IPS DF 19.7 (cell line): ENCODE measurements at places on chromosomes 5 and 9.

GRCh38 chr5:27830546-27830945 lies 792.2 kb upstream of the CDH9 start:
- DNase-seq: no peak

DNA sequence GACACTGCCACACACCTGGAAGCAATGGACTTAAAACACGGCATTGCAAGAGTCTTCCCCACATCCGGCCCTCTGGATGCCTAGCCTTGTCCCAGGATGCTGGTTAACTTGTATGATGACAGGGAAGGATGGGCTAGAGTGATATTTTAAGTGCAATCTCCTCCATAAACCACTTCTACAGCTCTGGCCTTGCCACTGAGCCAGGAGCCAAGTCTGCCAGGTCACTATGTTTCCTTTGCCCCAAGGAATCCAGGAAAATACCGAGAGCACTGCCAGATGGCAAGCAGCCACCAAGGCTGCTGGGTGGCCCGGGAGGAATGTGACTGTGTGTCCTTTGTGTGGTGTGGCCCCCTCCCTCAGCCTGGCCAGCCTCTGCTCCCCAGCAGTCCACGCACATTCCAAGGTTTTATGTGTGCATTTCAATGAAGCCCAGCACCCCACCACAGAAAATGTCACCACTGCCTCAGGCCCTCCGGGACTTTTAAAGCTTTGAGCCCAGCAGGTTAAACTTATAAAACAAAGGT lies 106.0 kb downstream of the FRMD3 start:
- DNase-seq: peak; percentile 38

DNA sequence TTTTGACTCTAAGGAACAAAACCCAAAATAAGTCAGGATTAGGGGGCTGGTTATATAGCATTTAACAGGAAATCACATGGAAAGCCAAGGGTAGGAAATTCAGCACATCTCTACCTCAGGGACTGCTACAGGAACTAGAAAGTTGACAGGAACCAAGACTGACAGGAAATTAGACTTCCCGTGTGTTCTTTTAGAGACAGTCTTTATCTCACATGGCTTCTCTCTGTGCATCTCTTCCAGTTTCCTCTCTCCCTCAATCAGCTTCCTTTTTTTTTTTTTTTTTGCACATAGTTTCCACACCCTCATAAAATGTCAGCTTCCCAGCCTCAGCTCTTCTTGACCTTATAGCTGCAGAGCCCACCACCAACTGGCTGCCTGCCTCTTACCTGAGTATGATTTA lies 4.8 kb downstream of the RECK start:
- no peak for DNase-seq

GRCh38 chr5:151906246-151906645 lies 18.4 kb downstream of the GLRA1 start:
- no peak for DNase-seq

DNA sequence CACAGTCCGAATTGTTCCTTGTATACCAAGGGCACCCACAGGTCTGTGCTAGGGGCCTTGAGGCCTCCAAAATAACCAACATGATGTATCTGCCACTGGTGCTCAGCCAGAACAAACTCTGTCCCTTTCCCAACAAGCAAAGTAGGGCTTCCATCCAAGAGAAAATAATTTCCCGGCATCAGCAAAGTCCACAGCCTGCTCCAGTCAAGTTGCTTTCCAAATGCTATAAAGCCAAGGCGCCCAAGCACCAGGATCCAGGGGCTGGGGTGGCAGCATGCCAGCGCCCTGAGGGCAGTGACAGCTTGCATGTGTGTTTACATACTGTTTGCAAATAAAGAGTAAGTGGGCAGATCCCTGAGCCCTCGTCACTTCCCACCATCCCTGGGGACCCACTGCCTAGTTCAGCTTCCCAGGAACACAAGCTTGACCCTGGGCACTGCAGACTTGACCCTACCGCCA lies 155.9 kb downstream of the ERCC6L2 start:
- DNase-seq: no peak

DNA sequence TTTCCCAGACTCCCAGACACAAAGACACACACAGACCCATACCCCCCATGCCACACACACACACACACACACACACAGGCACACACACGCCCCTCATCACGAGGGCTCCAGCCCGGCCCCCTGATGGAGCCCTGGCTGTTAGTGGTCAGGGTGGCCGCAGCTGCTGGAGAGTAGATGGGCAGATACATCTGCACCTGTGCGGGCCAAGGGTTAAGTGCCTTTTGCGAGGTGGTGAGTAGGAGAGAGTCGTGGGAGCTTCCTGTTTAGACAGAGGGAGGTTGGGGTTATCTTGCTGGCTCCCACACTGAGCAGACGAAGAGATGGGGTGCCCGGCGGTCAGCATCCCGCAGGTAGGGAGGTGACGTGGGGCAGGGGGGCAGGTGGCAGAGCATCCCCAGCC lies 8.2 kb downstream of the PRRX2 start:
- no peak for DNase-seq

DNA sequence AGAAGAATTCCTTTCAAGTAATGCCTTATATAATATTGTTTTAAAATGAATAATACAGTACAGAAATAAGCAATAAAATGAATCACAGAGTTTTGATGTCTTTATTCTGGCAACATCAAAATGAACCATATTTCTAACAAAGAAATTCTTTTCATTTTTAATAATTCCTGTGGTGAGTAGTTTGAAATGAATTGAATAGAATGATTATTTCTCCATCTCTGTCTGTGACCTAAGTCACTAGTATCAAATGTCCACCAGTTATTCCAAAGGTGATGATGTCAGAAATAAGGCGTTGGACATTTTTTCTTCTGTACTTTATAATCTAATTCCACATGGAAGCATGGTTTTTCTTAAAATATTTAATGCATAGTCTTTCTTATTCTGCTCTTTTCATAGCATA lies 106.2 kb downstream of the ADAMTSL1 start:
- DNase-seq: no peak

DNA sequence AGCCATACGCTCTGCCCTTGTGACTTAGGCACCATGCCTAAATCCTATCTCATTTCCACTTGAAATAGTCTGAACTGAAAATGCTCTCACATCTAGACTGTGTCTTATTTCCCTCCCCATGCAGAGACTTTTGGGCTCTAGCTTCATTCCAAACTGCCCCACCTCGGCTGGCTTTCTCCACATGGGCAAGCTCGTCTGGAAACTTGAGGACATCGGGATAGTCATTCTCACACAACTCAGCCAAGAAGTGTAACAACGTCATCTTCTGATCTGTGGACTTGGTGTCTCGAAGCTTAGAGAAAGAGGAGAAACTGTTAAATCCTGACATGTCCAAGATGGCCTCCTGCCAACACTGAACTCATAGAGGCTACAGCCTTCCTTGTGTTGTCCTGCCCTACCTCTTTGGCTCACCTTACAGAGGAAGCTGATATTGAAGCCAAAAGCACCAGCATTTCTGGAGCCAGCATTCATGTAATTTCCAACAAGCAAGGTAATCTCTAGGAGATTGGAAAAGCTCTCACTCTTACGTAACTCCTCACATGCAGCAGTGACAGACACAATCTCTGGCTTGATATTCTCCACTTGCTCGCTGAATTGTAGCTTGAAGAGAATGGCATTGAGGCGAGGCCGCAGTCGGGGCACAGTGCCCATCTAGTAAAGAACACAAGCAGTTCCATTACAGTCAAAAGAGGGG lies 39.6 kb downstream of the PCDHGC5 start:
- no peak for DNase-seq

- no peak for DNase-seq
These were observed 248.0 kb upstream of the KLF4 start for GRCh38 chr9:107737610-107737986.

DNA sequence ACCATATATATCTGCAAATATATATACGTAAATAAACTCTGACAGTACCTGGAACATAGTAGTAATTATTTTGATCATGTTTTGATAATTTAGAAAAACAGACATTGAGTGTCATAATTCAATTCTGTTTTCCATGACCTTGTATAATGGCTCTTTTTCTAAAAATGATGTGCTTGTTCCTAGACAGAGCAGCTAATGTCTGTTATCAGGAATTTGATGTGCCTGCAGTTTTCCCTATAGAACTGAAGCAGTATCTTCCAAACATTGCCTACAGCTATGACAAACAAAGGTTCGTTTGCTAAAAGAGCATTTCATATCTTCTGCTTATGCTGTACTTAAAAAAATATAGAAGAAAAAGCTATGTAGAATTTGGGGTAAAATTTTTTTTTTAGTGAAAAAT lies 5.3 kb downstream of the SETD9 start:
- DNase-seq: no peak

GRCh38 chr9:136943291-136944211 lies 987 bp downstream of the FBXW5 start:
- no peak for DNase-seq

DNA sequence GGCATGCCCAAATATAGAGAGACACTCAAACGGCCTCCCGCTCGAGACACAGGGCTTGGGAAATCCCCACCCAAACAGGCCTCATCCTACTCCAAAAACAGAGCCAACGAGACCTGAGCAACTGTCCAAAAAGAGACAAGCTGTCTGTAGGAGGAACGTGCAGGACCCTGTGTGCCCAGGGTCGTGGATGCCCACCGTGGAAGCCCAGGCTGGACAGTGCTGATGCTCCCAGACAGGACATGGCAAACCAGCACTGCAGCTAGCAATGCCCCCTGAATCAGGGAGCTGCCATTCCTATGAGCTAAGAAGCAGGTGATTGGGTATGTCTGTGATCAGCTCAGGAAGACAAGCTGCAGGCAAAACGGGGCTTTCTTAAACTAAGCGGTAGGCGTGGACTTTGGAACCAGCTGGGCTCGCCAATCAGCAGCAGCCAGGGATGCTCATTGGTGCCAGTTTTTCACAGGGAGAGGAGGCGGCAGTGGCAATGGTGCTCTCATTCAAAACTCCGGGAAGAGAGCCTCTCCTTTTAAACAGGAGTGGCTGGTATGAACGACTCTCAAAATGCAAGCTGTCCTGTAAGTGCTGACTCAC lies 113.1 kb upstream of the IRX2 start:
- no peak for DNase-seq

GRCh38 chr9:77756449-77756848 lies 108.3 kb upstream of the GNA14 start:
- no peak for DNase-seq

DNA sequence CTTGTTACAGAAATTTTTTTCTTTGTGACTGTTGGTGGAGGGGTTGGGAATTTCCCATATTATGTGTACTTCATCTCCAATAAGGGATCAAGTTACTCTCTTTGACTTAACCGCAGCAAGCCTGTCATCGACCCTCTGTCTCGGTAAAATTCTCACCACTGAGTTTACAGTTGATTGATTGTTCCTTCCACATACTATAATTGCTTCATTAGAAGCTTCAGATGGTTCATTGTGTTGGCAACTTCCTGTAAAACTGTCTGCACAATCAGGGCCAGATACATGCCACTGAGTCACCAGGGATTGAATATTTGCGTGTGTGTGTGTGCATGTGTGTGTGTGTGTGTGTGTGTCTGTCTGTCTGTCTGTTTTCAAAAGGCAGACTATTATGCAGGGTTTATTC lies 176.6 kb downstream of the ZNF462 start:
- no peak for DNase-seq

GRCh38 chr5:126615286-126615685 lies 14.5 kb downstream of the PHAX start:
- no peak for DNase-seq

DNA sequence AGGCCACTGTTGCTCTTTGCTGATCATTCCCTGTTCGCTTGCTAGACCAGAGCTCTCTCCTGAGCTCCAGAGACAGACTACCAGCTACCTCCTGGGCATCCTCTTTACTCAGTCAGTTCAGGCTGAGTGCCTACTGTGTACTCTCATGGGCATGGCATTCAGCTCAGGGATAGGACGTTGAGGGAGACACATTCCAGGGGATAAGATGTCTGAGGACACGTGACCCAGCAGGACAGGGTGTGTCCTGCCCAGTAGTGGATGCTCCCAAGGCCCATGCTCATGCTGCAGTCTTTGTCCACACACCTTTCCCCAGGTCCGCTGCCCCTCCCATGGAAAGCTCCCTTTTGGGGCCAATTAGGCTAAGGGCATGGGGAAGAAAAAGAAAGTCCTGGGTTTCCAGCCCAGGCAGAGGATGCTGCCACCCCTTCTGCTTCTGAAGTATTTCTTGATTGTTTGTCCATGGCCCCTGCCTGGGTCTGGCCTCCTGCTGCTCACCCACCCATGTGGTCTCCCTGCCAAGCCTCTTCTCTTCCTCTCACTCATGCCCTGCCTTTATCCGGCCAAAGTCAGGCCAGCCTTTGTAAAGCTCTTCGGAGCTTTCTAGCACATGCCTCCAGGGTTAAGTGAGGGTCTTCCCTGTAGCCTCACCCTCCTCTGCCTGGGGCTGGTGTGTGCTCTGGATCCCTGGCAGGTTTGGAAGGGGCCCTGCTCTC lies 60.5 kb upstream of the PITX1 start:
- no peak for DNase-seq

DNA sequence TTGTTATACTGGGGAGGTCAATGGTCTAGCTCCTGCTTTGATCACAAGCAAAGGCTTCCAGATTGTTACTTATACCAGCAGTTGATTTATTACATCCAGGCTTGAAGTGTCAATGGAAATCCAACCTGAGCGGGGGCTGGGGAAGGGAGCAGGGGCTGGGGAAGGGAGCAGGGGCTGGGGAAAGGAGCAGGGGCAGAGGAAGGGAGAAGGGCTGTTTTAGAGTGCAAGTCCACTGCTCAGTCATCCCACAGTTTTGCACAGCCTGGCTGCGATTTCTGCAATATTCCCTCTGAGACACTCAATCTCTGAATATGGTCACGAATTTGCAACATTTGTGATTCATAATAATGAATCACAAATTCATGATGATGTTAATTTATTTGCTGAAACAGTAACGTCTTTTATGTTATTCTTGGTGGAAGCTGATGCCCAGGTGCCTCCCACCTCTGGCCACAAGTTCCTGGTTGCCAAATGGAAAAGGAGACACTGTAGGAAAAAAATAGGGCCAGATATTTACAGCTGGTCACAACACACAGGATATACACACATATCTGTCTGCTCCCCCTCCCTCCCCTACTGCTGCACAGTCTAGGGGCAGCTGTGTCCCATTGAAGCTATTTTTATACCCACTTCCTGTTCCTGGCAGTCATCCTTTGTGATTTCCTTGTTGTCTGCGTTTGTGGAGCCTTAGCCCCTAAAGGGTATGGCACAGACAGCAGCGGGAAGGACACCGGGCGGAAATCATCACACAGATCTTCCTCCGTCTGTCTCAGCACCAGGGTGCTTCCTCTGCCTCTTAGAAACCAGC lies 325.1 kb downstream of the GADD45G start:
- DNase-seq: no peak

- no peak for DNase-seq
These were observed 89.2 kb upstream of the PRRC1 start for GRCh38 chr5:127428276-127428675.

- DNase-seq: no peak
These were observed 29.5 kb upstream of the TGFBR1 start for GRCh38 chr9:99075246-99075912.

DNA sequence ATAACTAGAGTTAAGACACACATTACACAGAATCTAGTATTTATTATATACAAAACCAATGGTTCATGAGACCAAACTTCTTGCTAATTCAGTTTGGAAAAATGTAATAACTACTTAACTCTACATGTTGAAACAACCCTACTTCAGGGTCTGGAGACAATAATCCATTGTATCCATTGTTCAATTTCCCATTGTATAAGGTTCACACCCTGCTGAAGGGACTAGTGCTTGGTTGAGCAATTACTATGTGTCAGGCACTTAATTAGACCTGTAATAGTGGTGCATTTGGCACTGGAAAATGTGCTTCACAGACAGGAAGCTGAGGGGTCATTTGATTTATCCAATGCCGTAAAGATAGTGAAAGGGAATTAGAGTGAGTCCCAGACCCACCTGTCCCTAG lies 114.3 kb upstream of the PAPPA start:
- no peak for DNase-seq
